MM.1S (cell line): ENCODE measurements at places on chromosomes 13 and 19.

DNA sequence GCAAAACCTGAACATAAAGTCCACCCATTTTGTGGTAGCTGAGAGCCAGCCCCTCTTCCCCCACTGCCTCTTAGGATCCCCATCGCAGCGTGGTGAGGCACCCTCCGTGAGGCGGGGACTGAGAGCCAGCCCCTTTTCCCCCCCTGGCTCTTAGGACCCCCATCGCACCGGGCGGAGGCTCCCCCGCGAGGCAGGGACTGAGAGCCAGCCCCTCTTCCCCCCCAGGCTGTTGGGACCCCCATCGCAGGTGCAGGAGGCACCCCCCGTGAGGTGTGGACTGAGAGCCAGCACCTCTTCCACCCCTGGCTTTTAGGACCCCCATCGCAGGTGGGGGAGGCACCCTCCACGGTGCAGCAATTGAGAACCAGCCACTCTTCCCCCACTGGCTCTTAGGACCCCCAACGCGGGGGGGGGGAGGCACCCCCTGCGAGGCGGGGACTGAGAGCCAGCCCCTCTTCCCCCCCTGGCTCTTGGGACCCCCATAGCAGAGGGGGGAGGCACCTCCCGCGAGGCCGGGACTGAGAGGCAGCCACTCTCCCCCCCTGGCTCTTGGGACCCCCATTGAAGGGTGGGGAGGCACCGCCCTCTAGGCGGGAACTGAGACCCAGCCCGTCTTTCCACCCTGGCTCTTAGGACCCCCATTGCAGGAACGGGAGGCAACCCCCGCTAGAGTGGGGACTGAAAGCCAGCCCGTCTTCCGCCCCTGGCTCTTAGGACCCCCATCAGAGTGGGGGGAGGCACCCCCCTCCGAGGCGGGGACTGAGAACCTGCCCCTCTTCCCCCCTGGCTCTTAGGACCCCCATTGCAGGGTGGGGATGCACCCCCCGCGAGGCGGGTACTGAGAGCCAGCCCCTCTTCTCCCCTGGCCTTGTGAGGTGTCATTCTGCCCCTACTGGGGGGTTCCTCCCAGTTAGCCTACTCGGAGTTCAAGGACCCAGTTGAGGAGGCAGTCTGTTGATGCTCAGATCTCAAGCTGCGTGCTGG lies 366.4 kb upstream of the SPRY2 start:
- no peak for DNase-seq

- DNase-seq: no peak
These were observed 37.4 kb downstream of the ZNF787 start for GRCh38 chr19:56083668-56084067.

DNA sequence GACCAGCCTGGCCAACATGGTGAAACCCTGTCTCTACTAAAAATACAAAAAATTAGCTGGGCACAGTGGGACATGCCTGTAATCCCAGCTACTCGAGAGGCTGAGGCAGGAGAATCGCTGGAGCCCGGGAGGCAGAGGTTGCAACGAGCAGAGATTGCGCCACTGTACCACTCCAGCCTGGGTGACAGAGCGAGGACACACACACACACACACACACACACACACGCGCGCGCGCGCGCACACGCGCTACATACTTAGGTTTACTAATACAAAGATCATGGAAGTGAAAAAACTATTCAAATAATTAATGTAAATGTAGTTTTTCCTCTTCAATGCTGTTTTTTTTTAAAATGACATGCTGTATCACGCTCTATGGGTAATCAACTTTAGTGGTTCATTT lies 58.5 kb upstream of the ZDHHC20 start:
- DNase-seq: no peak

DNA sequence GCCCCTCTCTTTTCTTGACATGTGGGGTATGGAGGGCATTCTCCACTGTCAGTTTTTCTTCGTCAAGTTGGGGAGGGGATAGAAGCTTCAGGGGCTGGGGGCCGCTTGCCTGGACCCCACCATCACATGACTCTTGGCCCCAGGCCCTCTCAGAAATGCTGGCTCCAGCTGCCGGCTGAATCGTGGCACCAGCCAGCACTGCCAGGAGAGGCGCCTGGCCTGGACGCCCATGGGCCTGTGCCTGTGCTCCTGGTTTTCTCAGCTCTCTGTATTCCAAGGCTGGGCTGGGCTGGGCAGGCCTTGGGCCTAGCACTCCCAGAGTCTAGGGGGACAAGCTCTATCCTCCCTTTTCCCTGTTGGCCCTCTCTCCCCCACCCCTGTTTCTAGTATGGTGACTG lies 38.6 kb downstream of the LYL1 start:
- DNase-seq: no peak

- DNase-seq: no peak
These were observed 235.5 kb downstream of the GPC6 start for GRCh38 chr13:93462151-93462550.

DNA sequence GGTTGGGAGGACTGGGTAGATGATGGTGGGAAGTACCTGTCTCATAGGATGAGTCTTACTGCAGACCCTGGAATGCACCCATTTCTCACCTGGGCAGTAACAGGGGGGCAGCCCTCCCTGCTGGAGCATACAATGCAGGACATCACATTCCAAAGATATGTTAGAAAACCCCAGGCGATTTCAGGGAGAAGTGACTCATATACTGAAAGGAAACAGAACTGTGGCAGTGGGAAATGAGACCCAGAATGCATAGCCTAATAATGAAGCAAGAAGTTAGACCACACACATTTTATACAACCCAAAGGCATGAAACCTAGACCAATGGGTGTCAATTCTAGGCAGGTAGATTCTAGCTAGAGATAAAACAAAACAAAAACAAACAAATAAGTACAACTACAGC lies 402.7 kb downstream of the IRS2 start:
- no peak for DNase-seq

DNA sequence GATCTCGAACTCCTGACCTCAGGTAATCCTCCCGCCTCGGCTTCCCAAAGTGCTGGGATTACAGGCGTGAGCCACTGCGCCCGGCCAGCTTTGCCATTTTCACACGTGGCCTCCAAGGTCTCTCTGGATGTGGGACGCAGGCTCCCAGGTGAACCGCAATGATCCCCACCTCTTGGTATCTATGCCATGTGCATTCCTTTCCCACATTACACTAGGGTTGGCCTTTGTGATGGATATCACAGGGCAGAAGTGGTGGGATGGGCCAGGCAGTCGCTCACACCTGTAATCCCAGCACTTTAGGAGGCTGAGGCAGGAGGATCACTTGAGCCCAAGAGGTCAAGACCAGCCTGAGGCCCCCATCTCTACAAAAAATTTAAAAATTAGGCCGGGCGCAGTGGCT lies 22.4 kb downstream of the FGF21 start:
- DNase-seq: no peak

DNA sequence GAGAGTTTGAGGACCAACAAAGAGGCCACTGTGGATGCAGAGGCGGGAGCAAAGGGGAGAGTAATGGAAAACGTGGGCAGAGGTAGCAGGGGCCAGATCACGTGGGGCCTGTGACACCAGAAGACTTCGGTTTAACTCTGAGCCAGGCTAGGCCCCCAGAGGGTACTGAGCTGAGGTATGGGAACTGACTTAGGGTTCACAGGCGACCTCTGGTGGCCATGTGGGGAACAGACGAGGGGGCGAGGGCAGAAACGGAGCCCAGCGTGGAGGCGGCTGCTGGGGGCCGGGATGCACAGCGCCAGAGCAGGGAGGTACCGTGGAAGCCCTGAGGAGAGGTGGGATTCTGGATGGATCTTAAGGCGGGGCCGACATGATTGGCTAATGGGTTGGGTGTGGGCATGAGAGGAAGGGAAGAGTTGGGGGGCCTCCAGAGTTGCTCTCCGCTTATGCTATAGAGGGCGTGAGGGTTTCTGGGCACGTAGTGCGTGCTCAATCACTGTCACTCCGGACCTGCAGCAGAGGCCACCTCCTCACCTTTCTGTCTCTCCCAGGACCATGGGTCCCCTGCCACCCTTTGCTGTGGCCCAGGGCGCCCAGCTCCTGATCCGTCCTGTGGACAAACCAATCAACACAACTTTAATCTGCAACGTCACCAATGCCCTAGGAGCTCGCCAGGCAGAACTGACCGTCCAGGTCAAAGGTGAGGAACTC lies 13.7 kb downstream of the PVR start:
- peak; percentile 56 for DNase-seq

- DNase-seq: no peak
These were observed at the start of gene RTBDN for GRCh38 chr19:12834566-12834943. Gene RTBDN (minus strand): TSS chr19:12834579. CDS start chr19:12829979, 4,600 bp downstream.

DNA sequence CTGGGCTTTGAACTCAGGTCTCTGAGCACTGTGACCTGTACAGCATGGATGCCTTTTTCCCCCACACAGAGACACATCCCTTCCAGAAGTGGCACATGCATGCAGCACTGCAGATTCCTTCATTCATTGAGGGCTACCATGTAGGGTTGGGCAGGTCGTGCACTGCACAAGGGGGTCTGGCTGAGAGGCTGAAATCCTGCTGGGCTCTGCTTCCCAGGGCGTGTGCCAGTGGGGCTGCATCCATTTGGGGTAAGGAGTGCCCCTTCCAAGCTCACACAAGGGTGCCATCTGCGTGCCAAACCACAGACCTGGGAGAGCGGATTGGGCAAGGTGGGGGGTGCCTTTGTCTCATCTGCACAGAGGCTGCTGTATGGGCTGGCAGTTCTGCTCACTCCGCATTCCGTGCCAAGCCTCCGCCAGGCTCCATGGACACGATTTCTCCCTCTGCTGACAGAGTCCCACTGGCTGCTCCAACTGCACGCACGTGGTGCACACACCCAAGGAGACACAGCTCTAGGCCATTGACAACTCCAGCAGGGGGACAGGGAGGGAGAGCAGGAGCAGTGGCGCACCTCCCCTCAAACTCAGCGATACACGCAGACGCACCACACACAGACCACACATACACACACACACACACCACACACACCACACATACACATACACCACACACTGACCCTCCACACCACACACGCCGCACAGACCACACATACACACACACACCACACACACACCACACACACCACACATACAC lies 4.5 kb upstream of the SHISA7 start:
- no peak for DNase-seq

DNA sequence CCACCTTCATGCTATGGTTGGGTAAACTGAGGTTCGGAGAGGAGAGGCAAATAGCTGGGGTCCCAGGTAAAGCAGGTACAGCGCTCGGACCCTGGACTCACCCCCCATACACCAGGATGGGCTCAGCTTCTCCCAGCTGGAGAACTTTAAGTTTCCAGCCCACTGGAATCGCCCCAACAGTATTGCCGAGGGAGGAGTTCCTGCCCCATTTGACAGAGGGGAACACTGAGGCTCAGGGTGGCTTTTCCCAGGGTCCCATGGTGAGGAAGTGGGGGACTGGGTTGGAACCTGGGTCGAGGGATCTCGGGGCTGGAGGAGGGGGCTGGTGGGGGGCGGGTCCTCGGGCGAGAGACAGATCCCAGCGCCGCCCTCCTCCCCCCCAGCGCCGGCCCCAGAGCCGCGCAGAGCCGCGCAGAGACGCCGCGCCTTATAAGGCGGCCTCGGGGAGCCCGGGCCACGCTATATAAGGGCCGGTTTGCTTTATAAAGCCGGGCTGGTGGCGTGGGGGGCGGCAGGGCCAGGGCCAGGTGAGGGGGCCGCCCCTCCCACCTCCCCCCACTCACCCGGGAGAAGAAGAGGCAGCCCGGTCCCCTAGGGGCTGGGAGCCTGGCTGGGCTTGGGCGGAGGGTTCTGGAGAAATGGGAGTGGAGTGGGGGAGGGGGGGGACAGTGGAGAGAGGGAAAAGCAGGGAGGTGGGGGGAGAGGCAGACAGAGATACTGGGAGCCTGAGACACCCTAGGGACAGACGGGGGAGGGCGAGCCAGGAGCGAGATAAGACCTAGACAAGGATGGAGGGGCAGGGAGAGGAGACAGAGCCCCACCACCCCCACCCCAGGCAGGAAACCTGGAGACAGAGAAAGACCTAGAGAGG lies 1.1 kb downstream of the CNN1 start:
- DNase-seq: no peak
